Endothelial cell of coronary artery (primary cell): ENCODE measurements at places on chromosomes 16 and 17. TPM values are rescaled to one million over a fixed set of nuclear protein-coding genes. Genes with fewer than 3 reads are reported as not detected.

PRAC1 gene
- total RNA-seq: not detected in 2 replicates

TMIGD1 gene
- not detected in 2 replicates for total RNA-seq

CNTD1 gene
- 0.19 TPM in 1 of 2 replicates, not detected in the other for total RNA-seq

FN3K gene
- total RNA-seq: 2.9 and 5.4 TPM in 2 replicates

KRTAP4-3 gene
- total RNA-seq: not detected in 2 replicates

SGCA gene
- total RNA-seq: 0.75 TPM in 1 of 2 replicates, not detected in the other

STAT5A gene
- 14.8 and 25.9 TPM in 2 replicates for total RNA-seq

SLC13A2 gene
- total RNA-seq: not detected in 2 replicates

EIF1 gene
- total RNA-seq: 68.4 and 86.9 TPM in 2 replicates
